Head of caudate nucleus (tissue), 42 donors: ENCODE measurements at places on chromosomes 1 and 21.

- no peak for DNase-seq
Observed at GRCh38 chr1:20896826-20897225, 109.7 kb upstream of the HP1BP3 start.

- no peak for DNase-seq
Observed at GRCh38 chr1:13728091-13728715, 28.2 kb downstream of the PRDM2 start.

GRCh38 chr1:37465593-37466517, 8.5 kb upstream of the ZC3H12A start:
- no peak for DNase-seq

GRCh38 chr1:5909576-5910275, 82.5 kb downstream of the NPHP4 start:
- DNase-seq, result no peak

DNA sequence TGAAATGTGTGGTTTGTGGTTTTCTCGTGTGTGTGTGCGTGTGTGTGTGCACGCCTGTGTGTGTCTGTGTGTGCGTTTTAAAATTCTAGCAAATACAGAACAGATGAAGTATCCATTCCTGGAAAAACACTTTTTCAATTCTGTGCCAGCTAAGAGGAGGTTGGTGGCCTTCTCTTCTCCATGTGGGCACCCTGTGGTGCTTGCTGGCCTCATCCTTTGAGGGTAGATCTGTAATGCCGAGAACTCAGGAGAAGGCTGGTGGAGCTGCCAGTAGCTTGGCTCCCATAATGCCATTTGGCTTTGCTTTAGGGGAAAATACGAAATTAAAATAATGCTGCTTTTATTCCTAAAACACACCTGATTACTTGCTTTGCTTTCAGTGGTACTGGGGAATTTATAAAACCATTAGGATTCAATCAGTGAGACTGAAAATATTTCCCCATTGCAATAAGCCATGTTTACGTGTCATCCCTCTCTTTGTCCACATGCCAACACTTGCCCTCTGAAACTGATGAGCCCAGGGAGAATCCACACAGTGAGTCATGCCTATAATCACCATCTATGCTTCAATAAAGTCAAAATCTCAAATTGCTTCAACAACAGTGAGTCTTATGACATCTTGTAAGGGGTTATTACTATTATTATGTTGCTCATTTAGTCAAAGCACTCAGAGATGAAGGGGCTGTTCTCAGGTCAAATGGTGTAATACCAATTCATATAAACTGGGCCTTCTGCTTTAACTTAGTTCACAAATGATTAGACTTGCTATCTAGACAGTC, 39.2 kb downstream of the ABCA4 start:
- DNase-seq, result no peak

DNA sequence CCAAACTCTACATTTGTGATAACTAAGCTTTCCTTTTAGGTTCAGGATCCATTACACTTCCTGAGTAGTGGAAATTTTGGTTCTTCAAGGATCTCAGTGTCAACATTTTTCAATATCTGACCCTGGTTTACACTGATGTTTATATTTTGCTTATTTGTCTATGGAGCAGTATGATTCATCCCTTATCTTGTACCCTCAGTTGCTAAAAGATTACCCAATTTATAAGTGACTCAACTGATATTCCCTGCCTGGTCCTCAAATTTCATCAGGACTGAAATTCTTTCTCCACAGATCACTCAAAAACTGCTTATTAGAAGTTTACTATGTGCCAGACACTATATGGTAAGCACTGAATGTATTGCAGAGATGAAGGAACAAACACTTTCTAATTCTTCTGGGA, 139.1 kb upstream of the CHRM3 start:
- no peak for DNase-seq

GRCh38 chr1:27878039-27878438, 5.7 kb downstream of the THEMIS2 start:
- no peak for DNase-seq

DNA sequence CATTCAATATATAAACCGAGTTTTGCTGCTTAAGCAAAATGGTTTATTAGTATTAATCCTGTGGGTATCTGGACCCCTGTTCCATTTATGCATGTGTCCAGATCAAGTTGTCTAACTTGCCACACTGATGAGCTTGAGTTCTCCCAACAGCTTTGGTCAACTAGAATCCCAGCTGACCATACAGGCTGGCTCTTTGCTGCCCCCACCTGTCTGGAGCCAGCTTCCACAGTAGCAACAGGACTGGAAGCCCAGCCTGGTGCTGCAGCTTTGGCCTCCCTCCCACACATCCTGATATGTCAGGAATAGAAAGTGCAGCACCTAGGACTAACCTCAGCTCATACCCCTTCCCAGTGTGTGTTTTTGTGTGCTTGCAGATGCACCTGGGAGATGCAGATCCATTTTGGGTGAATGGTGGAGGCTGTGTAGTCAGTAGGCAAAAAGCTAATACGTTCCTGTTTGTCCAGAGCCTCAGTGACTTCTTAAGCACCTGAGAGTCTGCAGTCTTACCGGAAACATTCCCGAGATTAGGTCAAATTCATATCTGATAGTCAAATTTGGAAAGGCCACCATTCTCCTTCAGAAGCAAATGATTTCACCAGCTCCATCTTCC, 40.9 kb upstream of the BEND5 start:
- peak; percentile 71 for DNase-seq

GRCh38 chr1:7677111-7677510, 94.0 kb upstream of the VAMP3 start:
- no peak for DNase-seq

- no peak for DNase-seq
Observed at GRCh38 chr1:162605225-162605927, 26.9 kb upstream of the DDR2 start.

DNA sequence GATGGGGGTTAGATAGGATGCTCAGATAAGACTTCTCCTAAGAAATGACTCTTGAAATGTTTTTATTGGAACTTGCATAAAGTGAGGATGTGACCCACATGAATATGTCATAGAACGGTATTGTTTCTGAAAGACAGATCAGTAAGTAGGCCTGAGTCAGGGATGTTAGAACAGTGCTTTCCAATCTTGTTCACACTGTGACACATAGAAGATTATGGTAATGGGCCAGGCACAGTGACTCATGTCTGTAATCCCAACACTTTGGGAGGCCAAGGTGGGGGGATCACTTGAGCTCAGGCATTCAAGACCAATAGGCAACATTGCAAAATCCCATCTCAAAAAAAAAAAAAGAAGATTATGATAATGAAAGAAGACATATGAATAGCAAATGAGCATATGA, 32.9 kb downstream of the FMO4 start:
- DNase-seq, result no peak

GRCh38 chr1:211813590-211813989, 17.0 kb downstream of the LPGAT1 start:
- no peak for DNase-seq

- DNase-seq, result no peak
Observed at GRCh38 chr1:229674042-229674441, 48.0 kb downstream of the URB2 start.

DNA sequence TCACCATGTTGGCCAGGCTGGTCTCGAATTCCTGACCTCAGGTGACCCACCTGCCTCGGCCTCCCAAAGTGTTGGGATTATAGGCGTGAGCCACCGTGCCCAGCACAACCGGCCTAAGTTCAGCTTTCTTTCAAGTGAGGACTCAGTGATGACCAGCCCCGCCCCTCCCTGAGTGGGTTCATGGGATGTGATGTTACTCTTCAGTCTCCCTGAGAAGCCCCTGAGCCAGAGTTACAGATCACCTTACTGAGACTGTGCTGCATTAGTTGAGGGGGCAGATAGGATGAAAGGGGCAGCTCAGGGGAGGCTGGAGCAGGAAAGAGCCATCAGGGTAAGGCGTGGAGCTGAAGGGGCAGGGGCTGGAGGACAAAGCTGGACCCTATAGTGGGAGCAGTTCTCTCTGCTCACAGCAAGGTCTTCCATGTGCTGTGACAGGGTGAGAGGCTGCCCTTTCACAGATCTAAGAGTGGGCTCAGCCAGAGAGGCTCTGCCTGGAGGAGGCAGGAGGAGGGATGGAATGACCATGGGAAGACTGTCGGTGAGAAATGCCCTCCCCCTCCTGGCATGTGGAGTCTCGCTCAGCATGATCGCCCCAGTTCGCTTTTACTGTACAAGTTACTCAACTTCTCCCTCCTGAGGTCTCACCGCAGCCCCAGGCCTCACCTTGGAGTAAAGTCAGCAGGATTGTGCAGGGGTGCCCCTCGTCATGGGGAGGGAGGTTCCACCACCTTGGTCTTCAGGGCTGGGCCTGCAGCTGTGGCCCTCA, 13.4 kb downstream of the SH2D2A start:
- no peak for DNase-seq

DNA sequence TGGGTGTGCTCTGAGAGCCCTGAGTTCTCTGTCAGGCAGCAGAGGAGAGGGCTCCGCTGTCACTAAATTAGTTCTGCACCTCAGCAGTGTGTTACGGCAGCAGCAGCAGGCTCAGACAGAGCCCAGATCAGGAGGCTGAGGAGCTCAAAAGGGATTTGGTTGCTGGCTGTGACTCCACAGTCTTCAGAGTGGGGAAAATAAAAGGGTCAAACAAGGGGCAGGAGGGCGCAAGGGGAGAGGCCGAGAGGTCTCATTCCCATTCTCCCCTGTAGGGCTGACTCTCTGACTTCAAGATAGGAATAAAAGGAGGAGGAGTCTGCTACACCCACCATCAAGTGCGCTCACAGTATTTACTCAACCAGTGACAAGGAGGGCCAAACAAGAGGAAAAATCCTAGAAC, 9.2 kb upstream of the SLC45A3 start:
- no peak for DNase-seq

DNA sequence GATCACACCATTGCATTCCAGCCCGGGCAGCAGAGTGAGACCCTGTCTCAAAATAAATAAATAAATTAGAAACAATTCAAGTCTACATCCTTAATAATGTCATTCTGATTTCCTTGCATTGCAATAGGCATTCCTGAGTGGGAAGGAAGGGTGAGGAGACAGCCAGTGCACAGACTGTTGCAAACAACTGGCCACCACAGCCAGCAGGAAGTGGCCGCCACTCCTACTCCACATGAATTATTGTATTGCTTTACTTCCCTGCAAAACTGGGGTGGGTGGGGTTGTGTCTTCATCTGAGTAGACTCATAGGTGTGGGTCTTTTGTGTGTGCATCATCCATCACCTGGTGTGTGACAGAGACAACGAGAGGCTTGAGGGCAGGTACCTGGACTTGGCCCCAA, 60.1 kb downstream of the OPTC start:
- no peak for DNase-seq

DNA sequence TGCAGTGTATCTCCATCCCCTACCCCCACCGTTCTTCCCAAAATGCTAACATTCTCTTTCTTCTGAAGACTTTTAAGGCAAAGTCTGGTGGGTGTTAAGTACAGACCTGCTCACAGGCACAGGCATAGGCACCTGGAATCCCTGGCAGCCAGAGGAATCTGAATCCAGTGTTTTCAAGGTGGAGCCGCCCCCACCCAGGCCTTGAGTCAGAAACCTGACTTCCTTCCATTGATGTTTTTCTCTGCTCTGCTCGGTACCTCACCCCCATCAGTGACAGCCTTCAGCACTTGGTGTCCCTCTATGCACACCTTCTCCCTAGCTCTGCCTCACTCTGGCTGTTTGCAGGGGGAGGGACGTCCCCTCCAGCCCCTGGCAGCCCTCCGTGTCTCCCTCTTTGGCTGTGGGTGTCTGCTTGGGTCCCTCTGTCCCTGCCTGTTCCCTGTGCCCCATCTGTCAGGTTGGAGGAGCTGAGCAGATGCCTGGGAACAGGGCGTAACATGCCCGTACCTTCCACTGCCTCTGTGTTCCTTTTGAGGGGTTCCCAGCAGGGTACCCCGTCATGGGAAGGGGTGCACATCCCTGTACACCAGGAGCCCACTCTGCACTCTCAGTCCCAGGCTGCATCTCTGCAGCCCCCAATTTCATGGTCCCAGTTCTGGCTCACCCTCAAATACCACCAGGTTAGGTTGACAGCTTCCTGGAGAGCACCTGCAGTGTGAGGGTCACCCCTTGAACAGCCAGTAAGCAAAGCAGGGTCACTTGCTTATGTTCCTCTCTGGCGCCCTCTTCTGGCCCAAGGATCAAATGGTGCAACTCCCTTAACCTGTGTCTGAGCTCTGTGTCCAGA, 6.7 kb downstream of the NCDN start:
- DNase-seq, result peak; percentile 86
